Spleen (tissue), 13 donors: ENCODE measurements at places on chromosomes 13 and 19. TPM values are rescaled to one million over a fixed set of nuclear protein-coding genes. Genes with fewer than 3 reads are reported as not detected.

DNA sequence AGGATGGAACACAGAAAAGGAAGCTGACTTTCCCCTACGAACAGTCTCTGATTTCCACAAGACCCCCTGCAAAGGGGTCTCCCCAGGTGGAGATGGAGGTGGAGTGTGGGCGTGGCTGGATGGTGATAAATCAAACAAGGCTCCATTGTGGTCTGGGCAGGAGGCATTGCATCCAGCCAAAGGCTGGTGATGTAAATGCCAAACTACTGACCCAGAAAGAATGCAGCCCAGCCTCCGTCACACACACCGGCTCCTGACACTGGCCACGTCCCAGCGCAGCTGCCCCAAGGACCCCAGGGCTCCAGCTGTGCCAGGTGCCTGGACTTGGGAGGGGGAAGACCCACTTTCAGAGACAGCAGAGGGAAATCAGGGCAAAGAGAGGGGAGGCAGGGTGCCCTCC is 6.3 kb downstream of the SLC7A1 start:
- no peak overlapping the region for H3K27ac ChIP-seq
- no peaks in the 10 kb centered on the region for H3K36me3 ChIP-seq
- no peak for DNase-seq
- no peaks in the 10 kb centered on the region for H3K27me3 ChIP-seq
- H3K4me1 ChIP-seq, result peaks cover 36% of the 10 kb centered on the region

- H3K36me3 ChIP-seq, result peaks cover 97% of the 10 kb centered on the region
- H3K27ac ChIP-seq, result no peak overlapping the region
- H3K4me1 ChIP-seq, result no peaks in the 10 kb centered on the region
- no peak overlapping the region for H3K4me3 ChIP-seq
- peaks cover 2% of the 10 kb centered on the region for H3K27me3 ChIP-seq
Measured at GRCh38 chr19:621819-622218, 11.5 kb downstream of the POLRMT start.

- peak overlapping the region; percentile 97 for H3K27ac ChIP-seq
- H3K27me3 ChIP-seq, result no peaks in the 10 kb centered on the region
- H3K4me3 ChIP-seq, result peak overlapping the region; percentile 92
- H3K36me3 ChIP-seq, result peaks cover 8% of the 10 kb centered on the region
Measured at GRCh38 chr13:27619728-27620376, 477 bp downstream of the LNX2 start.

DNA sequence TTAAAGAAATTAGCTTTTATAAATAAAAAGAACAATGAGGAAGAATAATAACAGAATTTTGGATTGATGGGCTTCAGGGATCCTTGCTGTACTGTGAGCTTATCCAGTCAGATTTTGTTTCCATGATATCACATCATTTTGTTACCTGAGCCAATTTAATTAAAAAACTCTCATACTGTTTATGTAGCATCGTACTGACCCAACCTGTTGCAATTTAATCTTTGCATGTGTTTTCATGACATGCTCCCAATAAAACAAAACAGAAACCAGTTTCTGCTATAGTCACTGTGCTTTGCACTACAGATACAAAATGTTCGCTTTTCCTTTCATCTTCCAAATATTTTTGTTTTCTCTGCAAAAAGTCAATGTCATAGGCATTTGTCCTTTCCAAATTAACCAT is 109.7 kb upstream of the RNF113B start:
- H3K36me3 ChIP-seq, result no peaks in the 10 kb centered on the region
- DNase-seq, result no peak
- H3K4me1 ChIP-seq, result no peaks in the 10 kb centered on the region
- H3K4me3 ChIP-seq, result no peak overlapping the region

GRCh38 chr13:27919659-27919933 is 204 bp upstream of the PDX1 start:
- H3K27me3 ChIP-seq, result peaks cover 100% of the 10 kb centered on the region
- peaks cover 21% of the 10 kb centered on the region for H3K4me1 ChIP-seq
- peak overlapping the region; percentile 37 for H3K4me3 ChIP-seq

GRCh38 chr13:22211876-22212275 is 541.0 kb downstream of the FGF9 start:
- H3K27me3 ChIP-seq, result no peaks in the 10 kb centered on the region
- H3K4me1 ChIP-seq, result no peaks in the 10 kb centered on the region
- no peaks in the 10 kb centered on the region for H3K36me3 ChIP-seq
- no peak overlapping the region for H3K4me3 ChIP-seq

PROZ gene
- not detected for total RNA-seq

VSIG10L gene
- 1.4 TPM for total RNA-seq

CADM4 gene
- total RNA-seq, result 3.5 TPM
